Cortex of kidney (tissue), 1 donor: ENCODE measurements at places on chromosomes 7 and 10.

DNA sequence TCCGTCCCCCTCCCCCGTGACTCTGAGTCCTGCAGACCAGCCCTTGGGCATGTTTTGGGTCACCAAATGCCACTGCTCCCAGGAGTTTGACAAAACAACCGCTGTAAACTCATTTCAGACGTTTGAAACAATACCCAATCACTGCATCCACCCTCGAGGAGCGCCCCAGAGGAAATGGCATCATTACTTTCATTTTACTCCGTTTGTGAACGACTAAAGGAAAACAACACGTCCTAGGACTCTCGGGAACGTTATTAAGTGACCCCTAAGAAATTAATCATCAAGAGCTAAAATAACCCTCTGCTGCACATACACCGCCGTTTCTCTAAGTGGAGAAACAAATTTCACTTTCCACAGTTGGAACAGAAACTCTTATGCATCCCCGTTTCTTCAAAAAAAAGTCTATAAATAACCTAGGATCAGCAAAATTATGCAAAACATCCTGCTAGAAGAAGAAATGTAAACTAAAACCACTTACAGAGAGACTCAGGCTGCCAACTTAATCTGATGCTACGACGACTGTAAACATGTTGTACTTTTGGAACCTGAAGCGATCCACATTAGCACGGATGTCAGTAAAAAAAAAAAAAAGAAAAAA is 109.9 kb upstream of the EFCAB10 start:
- no peak for DNase-seq

GRCh38 chr7:132171130-132171576 is 405.1 kb downstream of the PLXNA4 start:
- DNase-seq = no peak

DNA sequence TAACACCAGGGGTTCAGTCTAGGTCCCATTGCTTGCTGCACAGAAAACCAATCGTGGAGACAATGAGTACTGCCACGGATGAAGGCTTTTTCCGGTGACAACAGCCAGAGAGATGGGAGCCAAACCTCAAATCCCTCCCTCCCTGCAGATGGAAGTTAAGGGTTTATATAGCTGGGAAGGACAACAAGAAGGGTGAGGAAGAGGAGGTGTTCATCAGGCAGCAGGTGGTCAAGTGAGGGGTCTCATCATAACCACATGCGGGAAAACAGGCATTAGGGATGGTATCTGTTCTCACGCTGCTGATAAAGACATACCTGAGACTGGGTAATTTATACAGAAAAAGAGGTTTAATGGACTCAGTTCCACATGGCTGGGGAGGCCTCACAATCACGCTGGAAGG is 91.3 kb downstream of the MKX start:
- DNase-seq = no peak

DNA sequence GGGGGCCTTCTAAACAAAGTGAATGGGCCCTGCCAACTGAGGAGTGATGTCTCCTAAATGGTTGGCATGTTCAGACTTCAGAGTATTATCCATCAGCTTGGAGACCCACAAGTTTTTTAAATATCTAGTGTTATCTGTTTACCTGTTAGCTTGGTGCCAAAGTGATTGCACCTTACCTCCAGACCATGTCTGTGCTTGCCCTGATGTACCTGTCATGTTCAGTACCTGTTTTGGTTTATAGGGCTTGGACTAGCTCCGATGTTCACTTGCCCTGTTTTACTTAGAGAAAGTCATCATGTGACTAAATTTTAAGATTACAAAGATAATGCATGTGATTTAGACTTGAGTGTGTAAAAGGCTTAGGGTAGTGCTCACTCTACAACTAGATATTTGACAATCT is 67.7 kb downstream of the CNNM2 start:
- no peak for DNase-seq

DNA sequence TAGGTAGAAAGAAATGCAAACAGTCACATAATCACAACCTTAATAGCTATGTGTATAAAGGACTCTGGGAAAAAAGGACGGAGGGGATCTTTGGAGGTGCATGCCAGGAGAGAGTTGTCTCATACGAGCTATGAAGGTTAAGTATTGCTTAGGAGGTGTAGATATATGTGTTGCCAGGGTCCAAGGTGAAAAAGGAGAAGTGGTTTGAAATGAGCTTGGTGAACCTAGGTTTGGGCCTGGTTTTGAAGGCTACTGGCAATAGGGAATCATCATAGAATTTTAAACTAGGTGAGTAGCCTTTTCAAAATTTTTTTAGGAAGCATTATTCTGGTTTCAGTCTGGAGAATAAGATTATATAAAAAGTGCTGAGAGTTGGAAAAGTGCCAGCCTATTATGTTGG is 336.8 kb downstream of the AUTS2 start:
- DNase-seq = no peak

DNA sequence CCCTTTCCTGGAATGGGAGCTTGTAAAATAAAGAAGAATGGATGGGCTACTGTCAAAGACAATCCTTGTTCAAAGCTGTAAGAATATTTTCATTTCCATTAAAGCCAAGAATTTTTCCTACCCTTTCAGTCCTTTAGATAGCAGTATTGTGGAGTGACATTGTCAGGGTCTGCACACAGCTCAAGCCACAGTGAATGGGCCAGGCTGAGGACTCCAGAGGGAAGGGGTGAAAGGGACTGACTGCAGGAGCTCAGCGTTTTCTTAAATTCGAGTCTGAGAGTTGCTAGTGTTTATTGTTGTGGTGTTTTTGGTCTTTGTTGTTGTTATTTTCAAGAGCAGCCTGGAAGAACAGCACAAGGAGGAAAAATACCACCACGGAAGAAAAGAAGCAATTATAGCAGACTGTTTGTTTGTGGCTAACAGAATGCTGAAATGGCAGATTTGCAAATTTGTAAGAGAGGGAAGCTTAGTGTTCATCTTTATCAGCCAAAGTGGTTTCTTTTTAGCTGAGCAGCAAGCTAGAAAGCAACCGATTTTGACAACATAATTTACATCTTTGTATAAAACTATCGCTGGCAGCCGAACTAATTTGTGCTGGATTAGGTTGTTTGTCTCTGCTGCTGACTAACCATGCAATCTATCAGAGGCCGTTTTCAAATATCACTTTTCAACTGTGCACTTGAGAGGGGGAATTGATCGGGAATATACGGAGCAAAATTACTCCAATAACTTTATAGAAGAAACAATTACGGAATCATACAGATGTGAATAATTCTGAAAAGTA is 192.1 kb downstream of the LRMDA start:
- no peak for DNase-seq

DNA sequence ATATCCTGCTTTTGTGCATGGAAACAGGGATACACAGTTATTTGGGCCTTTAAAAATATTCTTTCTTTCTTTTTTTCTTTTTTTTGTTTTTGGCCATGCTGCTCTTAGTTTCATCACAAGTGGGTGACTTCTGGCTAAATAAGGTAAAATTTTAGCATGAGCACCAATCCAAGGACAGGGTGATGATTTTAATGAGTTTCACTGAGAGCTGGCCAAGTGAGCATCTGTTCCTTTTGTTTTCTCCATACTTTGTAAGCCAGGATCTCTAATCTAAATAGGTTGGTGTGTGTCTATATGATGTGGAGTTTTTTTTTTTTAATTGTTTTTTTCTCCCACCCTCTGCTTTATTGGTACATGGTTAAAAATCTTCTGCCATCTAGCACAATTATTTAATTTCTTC is 106.8 kb downstream of the POLL start:
- DNase-seq = no peak

- DNase-seq = no peak
Observed at GRCh38 chr10:118958984-118959925, 70.3 kb upstream of the NANOS1 start.

- DNase-seq = no peak
Observed at GRCh38 chr10:133045556-133046389, 42.0 kb upstream of the ADGRA1 start.

DNA sequence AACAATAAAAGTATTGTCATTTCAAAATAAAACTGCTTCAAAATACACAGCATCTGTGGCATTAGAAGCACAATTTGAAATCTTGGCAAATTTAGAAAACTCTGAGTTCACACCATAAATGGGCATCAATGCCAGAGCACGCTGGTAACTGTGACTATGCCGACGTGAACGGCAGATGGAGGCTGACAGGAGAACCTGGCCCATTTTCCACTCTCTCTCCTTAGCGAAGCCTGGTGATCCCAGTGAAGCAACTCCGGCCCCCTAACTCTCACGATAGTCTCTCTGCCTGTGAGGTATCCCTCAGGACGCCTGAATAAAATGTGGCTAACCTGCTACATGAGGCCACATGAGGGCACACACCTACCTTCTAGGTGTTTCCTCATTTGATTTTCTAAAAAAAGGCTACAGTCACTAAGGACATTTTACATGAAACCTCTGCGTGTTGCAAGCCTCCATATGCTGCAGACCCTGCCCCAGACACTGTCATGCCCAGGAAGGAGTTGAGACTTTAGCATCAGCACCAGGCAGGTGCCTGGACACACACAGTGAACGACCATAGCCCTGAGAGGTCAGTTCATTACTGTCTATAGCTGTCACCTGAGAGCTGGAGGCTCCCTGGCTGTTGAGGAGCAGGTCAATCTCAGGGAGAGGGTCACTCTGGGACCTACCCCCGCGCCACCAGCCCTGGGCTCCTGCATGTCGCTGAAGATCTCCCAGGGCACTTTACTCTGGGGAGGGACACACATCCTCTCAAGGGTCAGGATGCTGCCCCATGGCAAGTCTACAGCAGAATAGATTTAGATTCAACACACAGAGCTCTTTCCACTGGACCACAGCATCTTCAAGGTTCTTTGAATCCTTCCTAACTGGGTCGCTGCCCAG is 62.9 kb upstream of the CAMK2B start:
- DNase-seq = no peak

DNA sequence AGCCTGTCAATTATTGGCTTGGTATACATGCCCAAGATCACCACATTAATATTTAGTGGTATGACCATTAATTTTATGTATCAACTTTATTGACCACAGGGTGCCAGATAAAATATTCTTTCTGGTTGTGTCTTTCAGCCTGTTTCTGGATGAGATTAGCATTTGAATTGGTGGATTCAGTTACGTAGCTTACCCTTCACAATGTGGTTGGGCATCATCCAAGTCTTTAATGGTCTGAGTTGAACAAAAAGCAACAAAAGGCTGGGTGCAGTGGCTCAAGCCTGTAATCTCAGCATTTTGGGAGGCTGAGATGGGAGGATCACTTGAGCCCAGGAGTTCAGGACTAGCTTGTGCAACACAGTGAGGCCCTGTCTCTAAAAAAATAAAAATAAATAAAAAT is 702.2 kb upstream of the LRRTM3 start:
- DNase-seq = no peak

DNA sequence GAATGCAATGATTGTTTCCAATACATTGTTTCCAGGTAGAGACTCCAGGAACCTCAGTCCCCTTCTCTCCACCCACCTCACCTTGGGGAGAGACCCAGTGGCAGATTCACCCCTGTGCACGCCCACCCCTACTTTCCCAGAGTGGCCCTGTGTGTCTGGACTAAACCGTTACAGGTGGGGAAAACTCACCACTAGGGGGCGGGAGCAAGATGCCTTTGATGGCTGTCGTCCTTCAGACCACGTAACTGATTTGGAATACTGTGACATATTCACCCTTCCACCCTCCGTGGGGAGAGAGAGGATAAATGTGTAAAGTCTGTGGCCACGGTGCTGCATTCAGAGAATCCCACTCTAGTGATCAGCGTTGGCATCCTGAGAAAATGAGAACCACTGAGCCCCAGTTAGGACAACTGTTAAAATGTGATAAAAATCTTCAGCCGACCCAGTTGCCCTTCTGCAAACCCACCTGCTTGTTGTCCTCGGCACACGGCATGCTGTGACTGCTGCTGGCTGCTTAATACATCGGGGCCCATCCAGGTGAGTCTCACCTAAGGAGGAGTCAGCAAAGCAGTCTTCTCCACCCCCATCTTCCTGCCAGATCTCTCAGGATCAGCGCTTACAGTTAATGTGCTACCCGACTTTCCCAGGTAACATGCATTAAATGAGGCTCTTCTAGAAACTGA is 41.5 kb upstream of the NMT2 start:
- DNase-seq = no peak

GRCh38 chr7:33832271-33832721 is 73.0 kb upstream of the BMPER start:
- no peak for DNase-seq

- peak; percentile 46 for DNase-seq
Observed at GRCh38 chr10:12195603-12196506, at the start of the genes CDC123 and NUDT5. TSS of gene CDC123 (plus strand) at chr10:12196188. CDS start at chr10:12196246, 58 bp downstream. TSS of gene NUDT5 (minus strand) at chr10:12195891. CDS start at chr10:12186291, 9,600 bp downstream.

GRCh38 chr7:105972276-105972675 is 9.2 kb downstream of the CDHR3 start:
- DNase-seq = no peak

DNA sequence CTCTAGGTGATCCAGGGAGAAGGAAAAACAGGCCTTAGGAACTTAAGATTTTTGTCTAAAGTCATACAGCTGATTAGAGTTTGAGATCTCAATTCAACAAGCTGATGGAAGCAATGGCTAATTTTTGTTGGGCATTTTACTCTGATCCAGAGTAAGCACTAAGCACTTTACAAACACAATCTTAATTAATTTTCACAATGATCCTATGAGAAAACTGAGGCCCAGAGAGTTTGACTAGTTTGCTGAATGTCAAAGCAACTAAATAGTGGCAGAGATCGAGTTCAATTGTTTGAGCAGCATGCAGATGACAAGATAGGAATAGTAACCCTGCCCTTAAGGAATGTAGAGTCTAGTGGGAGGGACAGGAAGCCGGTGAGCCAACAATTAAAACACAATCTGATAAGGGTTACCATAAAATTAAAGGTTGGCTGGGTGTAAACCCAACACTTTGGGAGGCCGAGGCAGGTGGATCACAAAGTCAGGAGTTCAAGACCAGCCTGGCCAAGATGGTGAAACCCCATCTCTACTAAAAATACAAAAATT is 13.5 kb upstream of the RPEL1 start:
- no peak for DNase-seq

GRCh38 chr10:43231523-43232078 is 35.3 kb downstream of the RASGEF1A start:
- no peak for DNase-seq

DNA sequence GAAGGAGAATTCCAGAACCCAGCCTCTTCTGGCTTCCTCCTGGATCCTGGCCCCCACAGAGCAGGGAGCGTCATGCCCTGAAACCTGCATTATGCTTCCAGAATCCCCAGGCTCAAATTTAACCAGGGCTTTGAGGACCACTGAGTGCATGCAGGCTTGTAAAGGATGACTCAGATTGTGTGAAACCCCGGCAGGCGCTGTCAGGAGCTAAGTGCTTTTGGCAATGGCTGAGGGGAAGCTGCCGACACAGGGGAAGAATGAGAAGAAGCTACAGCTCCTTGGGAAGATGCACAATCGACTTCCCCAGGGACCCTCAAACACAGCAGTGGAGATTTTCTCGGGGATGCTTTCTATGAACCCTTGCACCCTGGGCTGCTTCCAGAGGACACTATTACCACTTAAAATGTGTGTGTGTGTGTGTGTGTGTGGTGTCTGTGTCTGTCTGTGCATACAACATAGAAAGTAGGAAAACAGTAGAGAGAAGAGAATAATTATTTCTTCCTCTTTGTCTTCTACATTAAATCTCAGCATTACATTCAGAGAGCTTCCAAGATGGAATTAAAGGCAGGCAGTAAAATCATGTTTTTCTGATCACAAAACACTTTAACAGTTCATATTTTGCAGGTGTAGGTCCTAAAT is 183.5 kb upstream of the INHBA start:
- DNase-seq = no peak

- DNase-seq = no peak
Observed at GRCh38 chr7:31419505-31420055, 79.1 kb upstream of the NEUROD6 start.
